Mesenchymal stem cell (in vitro differentiated cells and primary cell): ENCODE measurements at places on chromosomes 6 and 20.

DNA sequence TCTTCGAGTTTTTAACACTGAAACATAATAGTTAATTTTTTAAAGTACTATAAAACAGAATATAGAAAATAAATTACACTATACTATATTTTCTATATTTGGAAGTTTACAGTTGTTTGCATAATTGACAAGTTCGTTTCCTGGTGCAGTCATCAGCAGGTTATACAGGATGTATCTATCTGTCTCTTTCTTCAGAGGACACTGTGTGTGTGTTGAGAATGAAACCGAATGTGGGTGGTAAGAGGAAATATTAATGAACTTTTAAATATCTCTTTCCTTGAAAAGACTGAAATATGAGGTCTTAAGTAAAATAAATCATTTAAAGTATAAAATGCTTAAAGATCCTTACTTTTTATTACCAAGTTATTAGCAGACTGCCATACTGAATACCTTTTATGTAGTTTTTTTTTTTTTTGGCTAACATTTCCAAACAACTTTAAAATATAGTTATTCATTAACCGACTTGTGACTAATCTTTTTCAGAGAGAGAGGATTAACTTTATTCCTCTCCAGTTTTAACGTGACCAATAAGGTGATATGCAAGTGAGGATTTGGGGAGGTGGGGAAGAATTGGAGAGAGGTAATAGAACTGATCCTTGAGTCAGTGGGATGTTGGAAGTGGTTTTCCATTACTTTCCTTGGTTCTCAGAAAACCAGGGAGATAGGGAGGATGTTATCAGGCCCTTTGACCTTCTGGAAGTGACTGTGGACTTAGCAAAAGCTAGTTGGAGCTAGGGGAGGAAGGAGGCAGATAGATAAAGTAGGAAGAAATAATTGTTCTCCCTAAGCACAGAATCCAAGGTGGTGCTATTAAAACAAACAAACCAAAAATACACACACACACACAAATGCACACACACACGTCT, 380.0 kb upstream of the FLRT3 start:
- no peaks in the 10 kb centered on the region for H3K36me3 ChIP-seq
- H3K27me3 ChIP-seq, result no peaks in the 10 kb centered on the region
- DNase-seq, result no peak
- H3K4me1 ChIP-seq, result peaks cover 1% of the 10 kb centered on the region
- no peak overlapping the region for H3K27ac ChIP-seq
- no peak overlapping the region for H3K4me3 ChIP-seq

DNA sequence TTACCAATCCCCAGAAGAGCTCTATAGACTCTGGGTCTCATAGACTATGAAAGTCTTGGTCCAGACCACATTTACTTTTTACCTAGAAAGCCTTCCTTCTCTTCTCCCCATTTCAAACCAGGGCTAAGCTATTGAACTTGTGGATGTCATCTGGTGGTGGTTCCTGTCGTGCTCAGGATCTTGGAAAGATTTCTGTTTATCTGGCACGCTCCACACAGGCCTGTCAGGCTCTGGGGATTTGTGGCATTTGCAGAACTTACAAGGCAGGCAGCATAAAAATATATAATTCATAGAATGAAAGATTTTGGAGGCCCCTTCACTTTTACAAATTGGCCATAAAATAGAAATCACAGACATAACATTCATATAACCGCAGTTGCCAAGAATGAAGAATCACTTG, 188.1 kb downstream of the UST start:
- H3K27me3 ChIP-seq, result no peaks in the 10 kb centered on the region
- peak; percentile 30 for DNase-seq
- H3K4me3 ChIP-seq, result peak overlapping the region; percentile 16

DNA sequence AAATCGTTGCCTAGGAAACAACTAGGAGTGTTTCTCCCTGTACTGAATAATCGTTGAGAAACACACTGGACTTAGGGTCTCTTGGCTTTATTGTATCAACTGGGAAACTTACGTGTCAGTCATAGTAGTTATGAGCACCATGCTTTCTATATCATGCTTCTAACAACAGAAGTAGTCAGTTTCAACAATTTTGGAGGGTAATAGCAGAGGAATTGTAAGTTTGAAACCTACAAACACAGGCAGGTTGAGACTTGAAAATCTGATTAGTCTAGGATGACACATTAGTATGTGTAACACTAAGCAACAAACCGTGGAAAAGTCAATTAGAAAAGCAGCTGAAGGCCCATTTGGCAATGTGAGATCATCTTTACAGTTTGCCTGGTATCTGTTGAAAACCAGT, 43.9 kb upstream of the FABP7 start:
- H3K36me3 ChIP-seq, result no peaks in the 10 kb centered on the region
- H3K27ac ChIP-seq, result no peak overlapping the region
- H3K4me3 ChIP-seq, result no peak overlapping the region
- no peak for DNase-seq
- H3K4me1 ChIP-seq, result no peaks in the 10 kb centered on the region

DNA sequence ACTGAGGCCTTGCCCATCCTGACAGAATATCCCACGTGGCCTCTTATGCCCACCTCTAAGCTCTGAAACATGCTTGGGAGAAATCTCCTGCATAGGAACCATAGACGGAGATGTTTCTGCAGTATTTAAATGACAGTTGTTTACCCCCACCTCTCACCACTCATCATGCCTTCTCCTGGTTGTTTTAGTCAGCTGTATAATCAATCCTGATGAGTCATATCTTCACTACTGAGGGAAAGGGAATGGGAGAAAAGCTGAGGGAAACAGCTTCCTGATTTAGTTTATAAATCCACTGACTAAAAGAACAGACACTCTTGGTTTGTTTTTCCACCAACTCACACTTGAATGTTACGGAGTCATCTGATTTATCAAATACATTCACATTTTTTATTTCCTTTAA, 113.2 kb upstream of the TENT5A start:
- peaks cover 3% of the 10 kb centered on the region for H3K4me1 ChIP-seq
- H3K27me3 ChIP-seq, result no peaks in the 10 kb centered on the region
- peak; percentile 88 for DNase-seq
- no peaks in the 10 kb centered on the region for H3K36me3 ChIP-seq
- H3K4me3 ChIP-seq, result no peak overlapping the region
- no peak overlapping the region for H3K27ac ChIP-seq

GRCh38 chr6:41464019-41464418, 82.2 kb upstream of the FOXP4 start:
- no peak overlapping the region for H3K4me3 ChIP-seq
- no peak overlapping the region for H3K27ac ChIP-seq
- H3K27me3 ChIP-seq, result peaks cover 34% of the 10 kb centered on the region

DNA sequence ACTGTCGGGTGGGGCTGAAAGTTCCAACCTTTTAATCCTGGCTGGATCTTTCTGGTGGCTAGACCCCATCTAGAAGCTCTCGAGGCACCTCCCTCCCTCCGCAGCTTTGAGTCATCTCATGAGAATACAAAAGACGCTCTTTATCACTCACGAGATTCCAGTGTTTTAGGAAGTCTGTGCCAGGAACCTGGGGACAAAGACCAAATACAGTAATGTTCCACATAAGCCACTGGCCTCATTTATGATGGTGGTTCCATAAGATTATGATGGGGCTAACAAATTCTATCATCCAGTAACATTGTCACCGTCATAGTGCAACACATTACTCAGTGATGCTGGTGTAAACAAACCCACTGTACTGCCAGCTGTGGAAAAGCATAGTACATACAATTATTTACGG, 48.7 kb downstream of the NCOA7 start:
- no peak overlapping the region for H3K27ac ChIP-seq
- no peaks in the 10 kb centered on the region for H3K27me3 ChIP-seq
- H3K4me3 ChIP-seq, result no peak overlapping the region
- peak; percentile 14 for DNase-seq
- H3K36me3 ChIP-seq, result no peaks in the 10 kb centered on the region

- no peak overlapping the region for H3K27ac ChIP-seq
- no peaks in the 10 kb centered on the region for H3K27me3 ChIP-seq
- DNase-seq, result no peak
- H3K4me3 ChIP-seq, result no peak overlapping the region
These were observed 2.9 kb downstream of the SLC35B2 start for GRCh38 chr6:44254191-44255104.

- no peaks in the 10 kb centered on the region for H3K27me3 ChIP-seq
- peaks cover 12% of the 10 kb centered on the region for H3K4me1 ChIP-seq
- H3K27ac ChIP-seq, result peak overlapping the region; percentile 82
- H3K4me3 ChIP-seq, result no peak overlapping the region
These were observed 106.2 kb downstream of the UBE3D start for GRCh38 chr6:82959385-82959941.

- no peaks in the 10 kb centered on the region for H3K27me3 ChIP-seq
- H3K4me3 ChIP-seq, result no peak overlapping the region
- DNase-seq, result no peak
- no peaks in the 10 kb centered on the region for H3K4me1 ChIP-seq
These were observed 155.3 kb upstream of the SYNCRIP start for GRCh38 chr6:85797993-85798392.

DNA sequence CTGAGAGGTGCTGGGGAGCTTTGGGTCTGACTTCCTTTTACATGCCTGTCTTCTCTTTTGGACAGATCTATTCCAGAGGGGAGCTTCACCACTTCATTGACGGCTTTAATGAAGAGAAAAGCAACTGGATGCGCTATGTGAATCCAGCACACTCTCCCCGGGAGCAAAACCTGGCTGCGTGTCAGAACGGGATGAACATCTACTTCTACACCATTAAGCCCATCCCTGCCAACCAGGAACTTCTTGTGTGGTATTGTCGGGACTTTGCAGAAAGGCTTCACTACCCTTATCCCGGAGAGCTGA, 13.1 kb downstream of the PRDM1 start:
- peaks cover 12% of the 10 kb centered on the region for H3K4me1 ChIP-seq
- H3K36me3 ChIP-seq, result no peaks in the 10 kb centered on the region
- DNase-seq, result peak; percentile 33
- H3K4me3 ChIP-seq, result no peak overlapping the region
- H3K27me3 ChIP-seq, result no peaks in the 10 kb centered on the region

DNA sequence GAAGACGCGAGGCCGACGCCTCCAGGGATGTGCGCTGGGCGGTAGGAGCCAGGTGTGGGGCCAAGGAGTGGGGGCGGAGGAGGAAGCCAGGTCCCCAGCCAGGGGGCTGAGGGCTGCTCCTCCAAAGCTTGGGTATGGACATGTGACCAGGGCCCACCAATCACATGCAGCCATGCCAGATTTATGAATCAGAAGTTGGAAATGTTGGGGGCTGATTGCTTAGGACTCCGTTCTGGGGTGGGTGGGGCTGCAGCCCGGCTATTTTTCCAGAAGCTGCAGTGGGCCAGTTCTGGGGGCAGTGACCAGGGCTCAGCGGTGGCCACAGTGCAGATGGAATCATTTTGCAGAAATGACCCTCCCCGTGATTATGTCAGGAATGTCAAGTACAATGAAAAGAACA, 96.0 kb downstream of the CEBPB start:
- peaks cover 42% of the 10 kb centered on the region for H3K4me1 ChIP-seq
- peak overlapping the region; percentile 90 for H3K27ac ChIP-seq
- DNase-seq, result peak; percentile 85

DNA sequence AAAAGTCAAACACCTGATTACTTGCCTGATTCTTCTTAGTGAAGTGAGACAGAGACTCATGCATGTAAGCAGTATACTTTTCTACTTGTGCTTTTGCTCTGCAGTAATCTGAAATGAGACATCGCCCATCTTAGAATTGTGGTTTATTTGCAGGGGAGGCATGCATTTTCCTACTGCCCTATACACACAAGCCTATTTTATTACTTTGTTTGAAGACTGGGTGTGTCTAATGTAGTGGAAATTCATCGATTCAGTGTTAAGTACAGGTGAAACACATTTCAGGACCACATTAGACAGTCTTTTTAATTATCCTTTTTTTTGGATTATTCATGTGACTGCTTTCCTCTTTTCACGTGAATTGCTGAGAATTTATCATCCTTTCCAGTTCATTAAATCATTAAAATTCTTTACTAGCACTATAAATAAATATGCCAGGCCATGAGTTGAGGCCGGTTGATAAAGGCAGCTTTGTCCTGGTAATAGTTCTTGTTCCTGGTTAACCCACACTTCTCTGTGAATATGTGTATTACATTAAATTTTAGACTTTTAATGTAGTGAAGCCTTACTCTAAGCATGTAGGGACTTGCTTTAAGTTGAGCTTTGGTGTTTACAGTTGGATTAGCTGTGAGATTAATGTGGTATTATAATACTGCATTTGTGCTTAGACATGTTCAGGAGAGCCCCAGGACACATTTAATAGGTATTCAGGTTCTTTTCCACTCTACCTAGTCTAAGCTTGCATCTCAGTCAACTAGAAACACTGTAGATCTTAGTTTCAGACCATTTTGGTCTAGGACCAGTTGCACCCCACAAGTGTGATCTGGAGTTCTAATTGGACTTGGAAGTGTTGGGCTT, 10.8 kb upstream of the BTBD3 start:
- H3K4me3 ChIP-seq, result no peak overlapping the region
- DNase-seq, result no peak
- H3K4me1 ChIP-seq, result no peaks in the 10 kb centered on the region
- H3K27ac ChIP-seq, result no peak overlapping the region
- no peaks in the 10 kb centered on the region for H3K27me3 ChIP-seq
- no peaks in the 10 kb centered on the region for H3K36me3 ChIP-seq

DNA sequence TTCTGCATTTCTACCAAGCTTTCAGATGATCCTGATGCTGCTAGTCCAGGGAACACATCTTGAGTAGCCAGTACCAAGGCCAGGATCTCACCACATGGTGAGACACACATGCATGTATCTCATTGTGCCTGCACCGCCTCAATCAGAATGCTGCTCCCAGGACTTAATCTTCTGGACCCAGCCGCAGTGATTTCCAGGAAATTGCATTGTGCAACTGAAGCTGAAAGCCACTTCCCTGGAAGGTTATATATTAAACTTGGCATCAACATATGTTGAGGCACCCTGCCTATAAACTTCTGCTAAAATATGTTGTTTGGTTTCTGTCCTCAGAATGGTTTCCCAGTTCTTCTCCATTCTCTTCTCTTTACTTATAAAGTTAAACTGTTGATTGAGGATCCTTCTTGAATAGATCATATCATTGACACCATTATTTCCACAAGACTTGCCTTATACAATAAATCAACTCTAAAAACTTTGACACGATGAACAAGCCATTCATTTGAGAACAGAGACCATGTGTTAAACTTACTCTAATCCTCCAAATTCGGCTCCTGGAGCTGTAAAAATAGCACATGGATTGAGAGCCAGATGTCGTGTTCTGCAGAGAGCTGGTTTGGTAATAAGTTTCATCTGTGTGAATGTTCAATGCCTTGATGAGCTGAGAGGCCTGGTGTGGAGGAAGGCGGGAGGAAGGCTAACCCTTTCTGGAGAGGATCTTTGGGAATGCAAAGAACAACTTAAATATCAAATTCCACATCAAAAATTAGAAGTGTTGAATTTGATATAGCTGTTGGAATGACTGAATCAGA, 65.0 kb upstream of the PCSK2 start:
- no peaks in the 10 kb centered on the region for H3K4me1 ChIP-seq
- H3K4me3 ChIP-seq, result no peak overlapping the region
- DNase-seq, result no peak
- no peaks in the 10 kb centered on the region for H3K27me3 ChIP-seq
- no peaks in the 10 kb centered on the region for H3K36me3 ChIP-seq

- no peak overlapping the region for H3K27ac ChIP-seq
- H3K4me1 ChIP-seq, result peaks cover 2% of the 10 kb centered on the region
- H3K4me3 ChIP-seq, result no peak overlapping the region
- H3K27me3 ChIP-seq, result no peaks in the 10 kb centered on the region
- peak; percentile 50 for DNase-seq
- H3K36me3 ChIP-seq, result no peaks in the 10 kb centered on the region
These were observed 166.4 kb upstream of the RNF217 start for GRCh38 chr6:124795643-124796463.
